ENCODE measurements at places on chromosomes 12 and 14.

- peaks cover 30% of the 10 kb centered on the region for H3K36me3 ChIP-seq
- H3K4me3 ChIP-seq: peak overlapping the region; percentile 52
- H3K4me1 ChIP-seq: peaks cover 96% of the 10 kb centered on the region
- H3K27ac ChIP-seq: peak overlapping the region; percentile 71
- H3K27me3 ChIP-seq: no peaks in the 10 kb centered on the region
Observed at GRCh38 chr14:95500772-95501401, 15.6 kb downstream of the SYNE3 start.

DNA sequence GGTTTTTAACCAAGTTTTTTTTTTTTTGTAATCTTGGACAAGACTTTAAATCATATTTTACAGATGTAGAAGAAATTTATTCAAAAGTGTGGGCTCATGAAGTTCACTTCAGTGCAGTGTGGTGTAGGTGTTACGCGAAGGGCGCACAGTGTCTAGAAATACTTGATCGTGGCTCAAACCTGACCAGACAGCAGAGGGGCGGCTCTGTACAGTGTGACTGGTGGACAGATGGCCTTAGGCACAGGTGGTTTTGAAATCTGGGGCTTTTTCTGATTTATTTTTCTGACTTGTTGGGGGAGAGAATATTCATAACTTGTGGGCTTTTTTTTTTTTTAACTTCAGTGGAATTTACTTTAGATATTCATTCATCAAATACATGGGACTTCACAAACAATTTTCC is 179.2 kb downstream of the PELI2 start:
- H3K36me3 ChIP-seq: peaks cover 26% of the 10 kb centered on the region
- H3K27me3 ChIP-seq: no peaks in the 10 kb centered on the region
- no peak for ATAC-seq
- no peak overlapping the region for H3K27ac ChIP-seq
- H3K4me3 ChIP-seq: no peak overlapping the region
- no peaks in the 10 kb centered on the region for H3K4me1 ChIP-seq

DNA sequence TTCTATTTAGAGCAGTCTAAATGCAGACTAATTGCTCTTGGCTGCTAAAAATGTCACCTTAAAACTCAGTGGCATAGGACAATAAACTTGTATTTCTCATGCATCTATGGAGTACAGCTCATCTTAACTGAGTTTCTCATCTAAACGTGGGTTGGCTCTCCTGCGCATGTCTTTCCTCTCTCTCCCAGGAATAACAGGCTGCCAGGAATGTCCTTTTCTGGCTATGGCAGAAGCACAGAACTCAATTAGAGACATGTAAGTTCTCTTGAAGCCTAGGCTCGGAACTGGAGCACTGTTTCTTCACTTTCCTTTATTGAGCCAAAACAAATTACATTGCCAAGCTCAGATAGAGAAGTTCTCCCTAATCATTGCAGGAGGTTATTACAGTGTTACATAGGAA is 722.3 kb upstream of the FLRT2 start:
- no peaks in the 10 kb centered on the region for H3K36me3 ChIP-seq
- H3K4me1 ChIP-seq: no peaks in the 10 kb centered on the region
- H3K4me3 ChIP-seq: no peak overlapping the region

DNA sequence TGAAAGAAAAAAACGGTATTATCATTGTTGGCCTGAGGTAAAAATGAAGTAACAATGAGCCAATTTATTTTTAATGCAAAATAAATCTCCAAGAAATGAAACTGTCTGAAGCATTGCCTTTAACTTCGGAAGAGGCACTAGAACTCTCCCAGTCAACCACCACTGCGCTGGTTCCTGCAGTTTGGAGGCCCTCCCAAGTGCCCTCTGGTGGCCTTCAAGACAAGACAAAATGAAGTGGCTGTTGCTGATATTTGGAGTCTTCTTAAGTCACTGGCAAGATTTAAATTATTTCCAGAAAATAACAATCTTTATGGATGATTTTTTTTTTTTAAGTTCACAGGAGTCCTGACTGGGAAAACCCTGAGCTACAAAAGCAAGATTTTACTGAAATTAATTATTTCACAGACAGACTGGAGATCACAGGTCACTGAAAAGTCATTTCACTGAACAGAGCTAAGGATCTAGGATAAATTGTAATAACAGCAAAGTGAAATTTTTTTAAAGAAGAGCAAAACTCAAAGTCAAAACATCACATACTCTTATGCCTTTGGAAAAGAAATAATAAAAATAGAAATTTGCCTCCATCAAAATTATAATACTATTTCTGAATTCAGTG is 58.2 kb downstream of the DICER1 start:
- H3K27me3 ChIP-seq: no peaks in the 10 kb centered on the region
- no peak for ATAC-seq
- H3K27ac ChIP-seq: no peak overlapping the region
- H3K4me1 ChIP-seq: peaks cover 17% of the 10 kb centered on the region
- no peak overlapping the region for H3K4me3 ChIP-seq
- peaks cover 68% of the 10 kb centered on the region for H3K36me3 ChIP-seq

DNA sequence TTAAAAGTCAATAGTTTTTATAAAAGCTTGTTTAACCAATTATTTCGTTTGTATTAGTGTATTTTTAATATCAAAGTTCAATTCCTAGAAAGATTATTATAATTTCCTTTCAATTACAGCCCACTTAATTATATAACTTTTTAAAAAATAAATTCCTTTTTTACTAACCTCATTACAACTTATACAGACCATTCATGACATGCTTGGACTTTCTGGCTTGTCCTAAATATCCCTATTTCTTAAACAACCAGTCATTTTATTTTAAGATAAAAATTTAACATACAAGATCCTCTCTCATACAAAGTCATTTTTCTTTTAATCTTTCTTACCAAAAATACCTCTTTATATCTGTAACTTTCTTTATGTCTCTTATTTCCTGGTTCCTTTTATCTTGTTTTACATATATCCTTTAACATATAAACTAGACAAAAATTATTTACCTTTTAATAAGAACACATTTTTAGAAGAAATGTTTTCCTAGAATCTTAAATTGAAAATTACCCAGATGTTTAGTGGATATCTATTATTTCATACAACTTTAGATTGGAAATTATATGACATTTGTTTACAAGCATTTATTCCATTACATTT is 10.4 kb upstream of the TMEM263 start:
- no peak overlapping the region for H3K27ac ChIP-seq
- no peak overlapping the region for H3K4me3 ChIP-seq
- H3K27me3 ChIP-seq: peaks cover 12% of the 10 kb centered on the region
- ATAC-seq: no peak
- peaks cover 5% of the 10 kb centered on the region for H3K36me3 ChIP-seq
- no peaks in the 10 kb centered on the region for H3K4me1 ChIP-seq

DNA sequence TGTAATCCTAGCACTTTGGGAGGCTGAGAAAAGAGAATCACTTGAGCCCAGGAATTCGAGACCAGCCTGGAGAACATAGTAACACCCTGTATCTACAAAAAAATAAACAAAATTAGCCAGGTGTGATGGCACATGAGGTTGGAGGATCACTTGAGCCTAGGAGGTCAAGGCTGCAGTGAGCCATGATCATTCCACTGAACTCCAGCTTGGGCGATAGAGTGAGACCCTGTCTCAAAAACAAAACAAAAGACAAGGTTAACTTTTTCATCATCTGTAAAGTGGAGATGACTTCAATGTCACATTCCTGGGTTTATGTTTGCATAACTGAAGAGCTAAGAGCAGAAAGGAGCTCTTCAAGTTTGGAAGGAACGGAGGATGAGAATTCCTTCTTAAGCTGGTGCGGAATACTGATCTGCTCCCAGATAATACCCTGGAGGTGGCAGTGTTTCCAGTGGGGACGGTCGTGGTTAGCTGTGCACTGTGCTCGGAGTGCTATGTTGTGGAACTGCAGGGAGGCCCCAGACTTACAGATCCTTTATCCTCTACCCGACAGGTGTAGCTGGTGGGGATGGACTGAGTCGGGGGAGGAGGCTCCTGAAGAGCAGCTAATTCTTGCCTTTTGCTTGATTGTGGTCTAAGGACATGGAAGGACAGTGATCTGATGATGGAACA is 22.5 kb upstream of the BICD1 start:
- peaks cover 5% of the 10 kb centered on the region for H3K4me1 ChIP-seq
- no peak overlapping the region for H3K4me3 ChIP-seq
- ATAC-seq: no peak
- H3K36me3 ChIP-seq: no peaks in the 10 kb centered on the region
- H3K27ac ChIP-seq: peak overlapping the region; percentile 15

- ATAC-seq: no peak
- no peak overlapping the region for H3K4me3 ChIP-seq
- H3K27ac ChIP-seq: no peak overlapping the region
- H3K4me1 ChIP-seq: peaks cover 35% of the 10 kb centered on the region
- no peaks in the 10 kb centered on the region for H3K27me3 ChIP-seq
- no peaks in the 10 kb centered on the region for H3K36me3 ChIP-seq
Observed at GRCh38 chr12:121300083-121300819, 3.7 kb upstream of the CAMKK2 start.

GRCh38 chr14:70096866-70097265 is 91.9 kb downstream of the SLC8A3 start:
- ATAC-seq: no peak
- H3K4me1 ChIP-seq: no peaks in the 10 kb centered on the region
- H3K36me3 ChIP-seq: no peaks in the 10 kb centered on the region
- peaks cover 44% of the 10 kb centered on the region for H3K27me3 ChIP-seq

DNA sequence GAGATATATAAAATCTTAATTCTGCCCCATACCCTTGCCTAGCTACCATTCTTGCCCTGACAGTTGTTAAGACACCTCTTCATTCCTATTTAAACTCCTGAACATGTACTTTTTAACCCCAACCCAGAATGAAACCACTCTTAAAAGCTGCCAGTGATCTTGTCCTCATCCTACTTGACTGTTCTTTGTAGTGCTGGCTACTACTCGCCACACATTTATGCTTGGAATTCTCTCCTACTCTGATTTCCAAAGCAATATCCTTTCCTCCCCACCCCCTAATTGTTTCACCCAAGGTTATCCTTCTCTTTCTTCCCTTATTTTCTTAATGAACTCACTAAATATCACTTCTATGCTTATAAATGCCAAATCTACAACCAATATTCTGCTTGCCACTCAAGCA is 4.1 kb downstream of the NFYB start:
- H3K27me3 ChIP-seq: no peaks in the 10 kb centered on the region
- ATAC-seq: no peak
- H3K27ac ChIP-seq: no peak overlapping the region

GRCh38 chr12:58046271-58046670 is 104.9 kb downstream of the ATP23 start:
- no peak for ATAC-seq
- H3K27me3 ChIP-seq: peaks cover 43% of the 10 kb centered on the region
- no peaks in the 10 kb centered on the region for H3K36me3 ChIP-seq
- H3K4me1 ChIP-seq: no peaks in the 10 kb centered on the region
- no peak overlapping the region for H3K4me3 ChIP-seq

DNA sequence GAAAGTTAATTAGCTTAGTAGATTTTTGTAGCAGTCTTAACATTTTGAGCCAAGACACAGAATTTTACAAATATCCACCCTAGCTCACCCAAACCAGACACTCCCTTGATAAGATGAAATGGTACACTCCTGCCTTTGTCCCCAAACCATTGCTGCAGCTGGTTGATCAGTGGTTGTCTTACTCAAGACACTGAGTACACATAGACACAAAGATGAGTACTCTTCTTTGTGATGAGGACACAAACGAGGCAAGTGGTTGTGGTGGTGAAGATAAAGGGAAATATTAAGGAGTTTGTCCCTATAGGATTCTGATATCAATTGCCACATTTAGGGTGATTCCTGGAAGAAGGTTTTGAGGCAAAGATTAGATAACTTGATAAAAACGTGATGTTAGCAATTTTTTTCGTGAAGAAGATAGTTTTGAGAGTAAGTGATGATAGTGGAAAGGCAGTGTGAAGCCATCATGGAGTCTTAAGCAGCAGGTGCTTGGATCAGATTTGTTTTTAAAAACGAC is 21.4 kb upstream of the ATP2B1 start:
- no peak for ATAC-seq
- H3K27me3 ChIP-seq: no peaks in the 10 kb centered on the region
- peak overlapping the region; percentile 14 for H3K27ac ChIP-seq
- H3K4me3 ChIP-seq: no peak overlapping the region
- peaks cover 14% of the 10 kb centered on the region for H3K4me1 ChIP-seq

- no peaks in the 10 kb centered on the region for H3K36me3 ChIP-seq
- H3K27ac ChIP-seq: no peak overlapping the region
- no peaks in the 10 kb centered on the region for H3K4me1 ChIP-seq
Observed at GRCh38 chr12:60014436-60014835, 418.6 kb downstream of the SLC16A7 start.

GRCh38 chr14:103361867-103362266 is 23.3 kb upstream of the MARK3 start:
- H3K27ac ChIP-seq: no peak overlapping the region
- peaks cover 5% of the 10 kb centered on the region for H3K4me1 ChIP-seq

DNA sequence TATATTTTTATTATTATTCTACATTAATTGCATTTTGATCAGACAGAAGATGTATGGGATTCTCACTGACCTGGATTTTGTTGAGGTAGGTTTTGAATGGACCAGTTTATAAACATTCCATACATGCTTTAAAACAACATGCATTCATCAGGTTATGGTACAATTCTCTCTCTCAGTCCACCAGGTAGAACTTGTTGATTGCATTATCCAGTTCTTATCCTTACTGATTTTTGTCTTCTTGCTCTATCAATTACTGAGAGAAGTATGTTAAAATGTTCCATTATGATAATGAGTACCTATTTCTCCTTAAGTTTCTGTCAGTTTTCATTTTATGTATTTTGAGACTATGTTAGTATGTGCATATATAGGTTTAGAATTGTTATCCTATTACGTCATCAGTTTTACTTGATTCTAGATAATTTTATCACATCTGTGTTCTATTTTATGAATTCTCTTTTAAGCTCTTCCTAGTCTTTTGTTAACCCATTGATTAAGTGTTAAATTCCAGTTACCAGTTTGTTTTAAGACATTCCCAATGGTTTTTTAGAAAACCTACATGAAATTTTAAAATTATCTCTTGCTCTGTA is 50.6 kb downstream of the EP400 start:
- no peak overlapping the region for H3K4me3 ChIP-seq
- no peaks in the 10 kb centered on the region for H3K4me1 ChIP-seq
- H3K36me3 ChIP-seq: peaks cover 35% of the 10 kb centered on the region

GRCh38 chr12:49932023-49932422 is 18.5 kb upstream of the AQP2 start:
- H3K4me3 ChIP-seq: no peak overlapping the region
- H3K27ac ChIP-seq: no peak overlapping the region
- no peaks in the 10 kb centered on the region for H3K4me1 ChIP-seq
- peaks cover 32% of the 10 kb centered on the region for H3K27me3 ChIP-seq
- H3K36me3 ChIP-seq: no peaks in the 10 kb centered on the region

- peaks cover 16% of the 10 kb centered on the region for H3K4me1 ChIP-seq
- peak overlapping the region; percentile 35 for H3K27ac ChIP-seq
- H3K36me3 ChIP-seq: no peaks in the 10 kb centered on the region
Observed at GRCh38 chr12:22043943-22044342, 2.1 kb upstream of the CMAS start.

DNA sequence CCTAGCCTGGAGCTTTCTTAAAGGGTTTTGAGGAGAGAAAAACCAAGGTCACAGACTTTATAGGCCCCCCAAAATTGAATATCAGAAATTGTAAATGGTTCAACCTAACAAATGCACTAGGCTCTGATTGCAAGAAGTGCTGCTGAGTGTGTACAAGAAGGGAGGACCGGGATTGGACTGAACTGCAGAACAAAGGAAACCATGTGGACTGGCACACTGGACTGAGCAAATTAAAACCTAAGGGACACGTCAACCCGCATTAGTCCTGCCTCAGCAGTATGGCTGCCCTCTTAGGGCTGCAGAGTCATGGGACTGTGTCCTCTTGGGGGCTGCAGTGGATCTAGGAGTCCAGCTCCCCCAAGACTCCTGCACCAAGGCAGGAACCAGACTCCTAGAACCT is 842 bp upstream of the CISTR start:
- H3K27me3 ChIP-seq: no peaks in the 10 kb centered on the region
- H3K4me1 ChIP-seq: peaks cover 16% of the 10 kb centered on the region
- H3K36me3 ChIP-seq: no peaks in the 10 kb centered on the region
- no peak for ATAC-seq
- no peak overlapping the region for H3K27ac ChIP-seq
